ENCODE measurements at places on chromosomes 7 and 10.

- H3K4me3 ChIP-seq = no peak overlapping the region
- no peaks in the 10 kb centered on the region for H3K27me3 ChIP-seq
- H3K27ac ChIP-seq = no peak overlapping the region
- no peak for DNase-seq
- H3K36me3 ChIP-seq = no peaks in the 10 kb centered on the region
Observed at GRCh38 chr10:76278811-76279460, 847.5 kb downstream of the LRMDA start.

- H3K36me3 ChIP-seq = no peaks in the 10 kb centered on the region
- H3K4me1 ChIP-seq = no peaks in the 10 kb centered on the region
- no peak for DNase-seq
- no peaks in the 10 kb centered on the region for H3K27me3 ChIP-seq
- no peak overlapping the region for H3K4me3 ChIP-seq
- H3K27ac ChIP-seq = no peak overlapping the region
Observed at GRCh38 chr7:33796538-33796937, 108.8 kb upstream of the BMPER start.

- no peak overlapping the region for H3K4me3 ChIP-seq
- peaks cover 15% of the 10 kb centered on the region for H3K4me1 ChIP-seq
- no peaks in the 10 kb centered on the region for H3K27me3 ChIP-seq
- H3K36me3 ChIP-seq = peaks cover 6% of the 10 kb centered on the region
- H3K27ac ChIP-seq = no peak overlapping the region
Observed at GRCh38 chr10:122949296-122949695, 4.7 kb downstream of the C10orf88 start.

DNA sequence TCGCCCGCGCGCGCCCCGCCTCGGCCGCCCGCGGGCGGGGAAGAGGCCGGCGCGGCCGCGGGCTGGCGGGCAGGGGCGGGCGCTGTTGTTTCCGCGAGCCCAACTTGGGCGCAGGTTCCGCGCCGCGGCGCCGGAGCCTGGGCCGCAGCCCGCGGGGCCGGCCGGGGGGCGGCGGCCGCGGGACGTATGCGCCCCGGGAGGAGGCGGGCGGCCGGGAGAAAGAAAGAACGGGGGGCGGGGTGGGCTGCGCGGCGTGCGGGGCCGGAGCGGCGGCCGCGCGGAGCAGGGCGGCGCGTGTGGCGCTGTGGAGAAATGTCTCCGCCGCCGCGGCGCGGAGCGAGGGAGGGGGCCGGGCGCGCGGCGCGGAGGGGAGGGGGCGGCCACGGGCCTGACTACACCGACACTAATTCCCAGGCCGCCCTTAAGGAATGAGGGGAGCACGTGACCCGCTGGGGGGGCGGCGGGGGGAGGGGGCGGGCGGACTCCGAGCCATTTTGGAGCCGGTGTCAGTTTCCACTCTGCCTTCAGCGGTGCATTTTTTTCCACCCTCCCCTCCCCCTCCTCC lies at the start of gene BMI1:
Gene BMI1 (plus strand): TSS at position 509 of the 565 bp plus-strand sequence. CDS start 5,351 bp downstream, outside the sequence.
- H3K27me3 ChIP-seq = peaks cover 20% of the 10 kb centered on the region
- peak within 1 kb of the TSS; percentile 52 for H3K27ac ChIP-seq
- H3K36me3 ChIP-seq = no peaks in the 10 kb centered on the region
- H3K4me1 ChIP-seq = peaks cover 53% of the 10 kb centered on the region
- peak within 1 kb of the TSS; percentile 52 for H3K4me3 ChIP-seq

DNA sequence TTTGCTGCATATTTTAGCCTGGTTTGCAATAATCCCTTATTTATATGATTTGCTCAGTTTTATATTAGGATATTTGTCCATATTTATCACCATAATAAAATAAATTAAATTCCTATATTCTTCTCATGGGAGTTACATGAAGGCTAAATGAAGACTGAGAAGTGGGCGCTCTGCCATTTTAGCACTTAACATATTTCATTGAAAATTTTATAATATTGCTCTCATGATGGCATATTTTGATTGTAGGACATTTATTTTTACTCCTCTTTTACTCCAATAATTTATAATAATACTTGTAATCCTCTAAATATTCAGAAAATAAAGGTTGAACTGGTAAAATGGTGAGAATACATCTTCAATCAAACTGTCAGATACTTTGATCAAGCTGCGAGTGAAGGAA lies 99.8 kb upstream of the SEMA3A start:
- DNase-seq = no peak
- no peaks in the 10 kb centered on the region for H3K36me3 ChIP-seq
- no peaks in the 10 kb centered on the region for H3K27me3 ChIP-seq
- no peak overlapping the region for H3K27ac ChIP-seq
- no peaks in the 10 kb centered on the region for H3K4me1 ChIP-seq
